ENCODE measurements at places on chromosomes 2 and 18.
A peak's percentile ranks its signal among the peaks of the same experiment; 100 is the strongest.

- no peak for DNase-seq
Observed at GRCh38 chr2:75142081-75142480, 57.2 kb downstream of the TACR1 start.

DNA sequence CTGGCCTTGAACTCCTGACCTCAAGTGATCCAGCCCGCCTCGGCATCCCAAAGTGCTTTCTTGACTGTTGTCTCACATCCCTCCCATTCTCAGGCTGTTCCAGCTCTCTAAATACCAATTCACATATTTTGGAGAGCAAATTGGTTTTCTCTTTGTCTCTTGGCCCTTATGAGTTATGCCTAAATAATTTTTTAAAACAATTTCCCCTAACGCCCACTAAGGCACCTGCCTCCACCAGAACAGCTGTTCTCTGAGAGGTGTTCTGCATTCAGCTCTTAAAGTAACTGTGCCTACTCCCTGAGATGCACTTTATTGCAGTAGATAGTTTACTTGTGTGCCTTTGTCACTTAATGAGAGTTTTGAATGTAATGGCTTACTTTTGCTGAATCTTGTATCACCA is 6.9 kb downstream of the CCDC195 start:
- DNase-seq, result no peak

GRCh38 chr18:10261344-10262276 is 192.8 kb upstream of the APCDD1 start:
- no peak for DNase-seq

GRCh38 chr18:79543861-79544385 is 135.7 kb upstream of the CTDP1 start:
- DNase-seq, result no peak

DNA sequence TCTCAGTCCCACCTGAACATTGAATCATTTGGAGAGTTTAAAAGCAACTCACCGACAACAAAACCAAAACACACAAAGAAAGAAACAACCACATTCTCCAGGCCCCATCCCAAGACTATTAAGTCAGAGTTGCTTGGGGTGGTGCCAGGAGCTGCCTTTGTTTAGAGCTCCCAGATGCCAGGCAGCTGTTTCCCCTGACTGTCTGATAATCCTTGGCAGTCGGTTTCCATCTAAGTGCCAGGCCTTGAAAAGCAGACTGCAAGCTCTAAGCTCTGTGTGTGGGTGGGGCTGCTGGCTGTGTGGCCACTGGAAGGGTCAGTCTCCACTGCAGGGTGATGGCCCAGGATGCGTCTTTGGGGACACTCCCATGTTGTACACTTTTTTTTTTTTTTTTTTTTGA is 255.3 kb upstream of the AGAP1 start:
- no peak for DNase-seq

DNA sequence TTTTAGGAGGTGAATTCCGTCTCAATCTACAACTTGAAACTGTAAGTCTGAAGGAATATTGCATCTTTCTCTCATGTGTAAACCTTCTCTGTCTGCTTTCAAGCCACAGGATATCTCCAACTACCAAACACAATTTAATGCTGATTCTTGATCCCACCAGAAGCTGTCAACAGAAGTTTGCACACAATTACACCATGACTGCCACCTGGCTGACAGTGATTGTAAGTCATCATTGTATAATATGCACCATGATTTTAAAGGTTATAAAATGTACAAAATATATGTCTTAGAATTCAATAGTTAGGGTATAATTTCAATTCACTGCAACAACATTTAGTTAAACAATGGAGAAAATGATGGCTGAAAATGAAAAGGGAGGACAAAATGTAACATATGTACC is 18.4 kb downstream of the PREPL start:
- DNase-seq, result peak; percentile 24

DNA sequence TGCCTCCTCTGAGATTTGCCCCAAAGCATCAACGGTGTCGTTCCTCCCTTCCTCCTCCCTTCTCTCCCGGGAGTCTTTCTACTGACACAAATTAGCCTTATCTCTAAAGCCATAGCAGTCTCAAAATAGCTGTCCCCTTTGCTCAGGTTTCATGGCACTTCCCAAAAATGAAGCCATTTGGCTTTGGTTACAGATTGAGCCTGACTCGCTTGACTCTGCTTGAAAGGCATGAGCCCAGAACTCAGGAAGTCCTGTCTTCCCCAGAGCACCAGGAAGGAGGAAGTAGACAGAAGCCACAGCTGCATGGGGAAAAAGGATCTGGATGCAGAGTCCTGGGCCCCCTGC is 234.4 kb upstream of the RGPD4 start:
- no peak for DNase-seq

- peak; percentile 34 for DNase-seq
Observed at GRCh38 chr18:3625742-3626091, 175.7 kb downstream of the TGIF1 start.

DNA sequence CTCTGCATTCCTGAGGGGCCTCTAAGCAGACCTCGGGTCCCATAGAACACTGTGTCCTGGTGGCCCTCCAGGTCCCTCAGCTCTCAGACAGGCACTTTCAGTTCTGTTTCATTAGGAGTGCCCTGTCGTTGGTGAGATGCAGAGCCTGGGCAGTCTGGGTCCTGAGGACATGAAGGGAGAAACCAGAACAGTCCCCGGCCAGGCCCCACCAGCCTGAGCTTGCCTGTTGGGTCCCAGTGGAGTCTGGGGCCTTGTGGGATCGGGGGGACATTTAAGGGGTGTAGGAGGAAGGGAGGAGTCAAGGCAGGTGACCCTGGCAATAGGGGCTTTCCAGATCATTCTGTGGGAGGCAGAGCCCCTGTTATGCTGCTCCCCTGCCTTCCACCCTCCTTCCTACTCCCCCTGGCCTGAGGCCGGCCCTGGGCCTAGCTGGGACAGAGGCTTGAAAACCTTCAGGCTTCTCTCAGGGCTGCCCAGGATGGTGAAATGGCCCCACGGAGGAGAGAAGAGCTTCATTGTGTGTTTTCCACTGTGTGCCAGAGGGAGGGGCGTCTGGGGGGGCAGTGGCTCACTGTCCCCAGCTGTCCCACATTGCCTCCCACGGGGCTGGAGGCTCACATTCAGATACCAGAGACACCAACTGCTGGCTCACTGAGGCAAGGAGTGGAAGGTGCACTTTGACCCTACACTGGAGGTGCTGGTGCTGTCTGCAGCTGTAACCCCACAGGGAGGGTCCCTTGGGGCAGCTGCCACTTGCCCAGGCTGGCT is 26.6 kb upstream of the CATIP start:
- DNase-seq, result no peak

DNA sequence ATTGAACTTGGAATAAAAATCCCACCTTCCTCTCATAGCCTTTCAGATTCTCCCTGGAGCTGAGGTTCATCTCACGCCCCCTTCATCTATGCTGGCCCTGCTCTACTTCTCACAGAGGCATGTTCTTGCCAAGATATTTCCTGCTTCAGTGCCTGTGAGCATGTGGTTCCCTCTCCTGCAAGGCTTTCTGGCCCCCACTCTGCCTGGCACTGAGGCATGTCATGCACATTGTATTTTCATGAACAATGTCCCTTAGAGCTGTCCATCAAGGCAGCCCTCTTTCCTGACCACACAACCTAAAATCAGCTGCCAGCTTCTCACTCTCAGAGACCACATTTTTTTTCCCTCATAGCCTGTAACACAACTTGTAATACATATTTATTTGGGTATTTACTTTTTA is 18.0 kb upstream of the HK2 start:
- DNase-seq, result no peak

DNA sequence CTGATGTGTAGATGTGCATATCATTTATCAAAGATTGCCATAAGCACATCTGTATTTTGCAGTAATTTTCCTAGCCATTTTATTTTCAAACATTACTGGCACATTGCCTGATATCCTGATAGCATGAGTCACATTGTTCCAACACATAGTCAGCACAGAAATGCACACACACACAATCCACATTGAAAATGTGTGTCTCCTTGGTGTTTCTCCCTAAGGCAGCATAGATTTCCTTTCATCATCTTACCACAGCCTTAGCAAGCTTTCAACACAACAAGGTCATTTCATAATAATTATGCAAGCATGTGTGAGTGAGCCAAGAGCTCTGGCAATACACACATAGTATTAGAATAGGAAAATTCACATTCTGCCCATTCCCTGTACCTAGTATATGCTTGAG is 245.4 kb upstream of the MEIS1 start:
- no peak for DNase-seq

DNA sequence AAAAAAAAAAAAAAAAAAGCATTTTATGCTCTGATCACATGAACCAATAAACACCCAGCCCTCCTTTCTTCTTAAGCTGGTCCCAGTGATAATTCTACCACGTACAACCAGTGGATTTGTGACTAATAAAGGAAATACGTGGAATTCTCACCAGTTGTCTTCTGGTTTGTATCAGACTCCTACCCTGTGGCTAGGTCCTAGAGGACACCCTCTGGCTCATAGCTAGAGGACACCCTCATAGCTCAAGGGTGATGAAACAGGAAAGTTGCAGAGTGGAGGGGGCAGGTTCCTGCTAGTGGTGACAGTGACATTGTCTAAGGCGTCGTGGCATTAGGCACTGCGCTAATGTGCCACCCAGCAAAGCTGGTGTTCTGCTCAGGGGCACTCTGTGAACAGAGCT is 167.8 kb downstream of the BCL11A start:
- DNase-seq, result no peak

- DNase-seq, result no peak
Observed at GRCh38 chr2:31386648-31387047, 27.9 kb downstream of the XDH start.

GRCh38 chr2:174771631-174772471 is 7.6 kb upstream of the CHRNA1 start:
- DNase-seq, result peak; percentile 58

- no peak for DNase-seq
Observed at GRCh38 chr2:26459991-26460612, 17.8 kb downstream of the OTOF start.

DNA sequence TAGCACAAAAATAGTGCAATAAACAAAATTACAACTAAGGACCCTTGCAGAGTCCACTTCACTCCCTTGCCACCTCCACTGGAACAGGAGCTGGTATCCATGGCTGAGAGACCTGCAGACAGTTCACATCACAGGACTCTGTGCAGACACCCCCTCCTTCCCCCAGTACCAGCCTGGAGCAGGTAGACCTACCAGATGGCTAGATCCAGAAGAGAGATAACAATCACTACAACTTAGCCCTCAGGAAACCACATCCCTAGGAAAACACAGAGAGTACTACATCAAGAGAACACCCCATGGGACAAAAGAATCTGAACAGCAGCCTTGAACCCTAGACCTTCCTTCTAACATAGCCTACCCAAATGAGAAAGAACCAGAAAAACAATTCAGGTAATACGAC is 49.8 kb downstream of the FBXO15 start:
- DNase-seq, result no peak

GRCh38 chr2:173571021-173571821 is 216.5 kb downstream of the CDCA7 start:
- peak; percentile 48 for DNase-seq

- DNase-seq, result no peak
Observed at GRCh38 chr2:120844070-120844738, 108.5 kb downstream of the GLI2 start.

GRCh38 chr18:47797126-47797525 is 133.3 kb downstream of the SMAD2 start:
- no peak for DNase-seq

- DNase-seq, result no peak
Observed at GRCh38 chr2:180604077-180604476, 376.3 kb upstream of the UBE2E3 start.

Measured in RCC 7860 (cell line).